Activated CD4-positive, alpha-beta T cell treated with anti-CD3 and anti-CD28 coated beads, Interleukin-2, amount 10 ng/mL, durations not matched to agents 24 days and 14 days (primary cell): ENCODE measurements at places on chromosomes 3 and 15.

- no peak for DNase-seq
Measured at GRCh38 chr3:169286214-169286613, 377.3 kb downstream of the MECOM start.

- no peak for DNase-seq
Measured at GRCh38 chr3:179071027-179071322, 634 bp downstream of the ZMAT3 start.

GRCh38 chr3:104825116-104825515, 541.6 kb upstream of the ALCAM start:
- DNase-seq: no peak

- DNase-seq: no peak
Measured at GRCh38 chr3:23938688-23939087, 6.4 kb upstream of the NR1D2 start.

DNA sequence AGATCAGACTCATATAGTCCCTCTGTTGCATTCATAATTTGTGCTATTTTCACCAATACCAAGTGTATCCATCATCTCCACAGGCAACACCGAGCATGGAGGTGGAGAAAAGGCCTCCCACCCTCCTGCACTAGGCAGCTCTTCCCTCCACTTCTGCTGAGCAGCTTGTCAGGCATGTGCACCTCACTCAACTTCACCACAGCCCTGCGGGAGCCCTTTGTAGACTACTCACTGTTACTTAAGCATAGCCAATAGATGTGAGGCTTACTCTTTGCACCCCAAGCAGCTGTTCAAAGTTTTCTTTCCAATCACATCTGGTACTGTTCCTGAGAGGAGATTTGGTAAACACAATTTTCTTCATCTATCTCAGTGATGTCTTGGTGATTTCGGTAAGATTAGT, 16.9 kb upstream of the GUCA1C start:
- no peak for DNase-seq

- no peak for DNase-seq
Measured at GRCh38 chr3:39638301-39638700, 170.8 kb downstream of the MOBP start.

GRCh38 chr3:140501061-140501769, 176.6 kb upstream of the TRIM42 start:
- no peak for DNase-seq

DNA sequence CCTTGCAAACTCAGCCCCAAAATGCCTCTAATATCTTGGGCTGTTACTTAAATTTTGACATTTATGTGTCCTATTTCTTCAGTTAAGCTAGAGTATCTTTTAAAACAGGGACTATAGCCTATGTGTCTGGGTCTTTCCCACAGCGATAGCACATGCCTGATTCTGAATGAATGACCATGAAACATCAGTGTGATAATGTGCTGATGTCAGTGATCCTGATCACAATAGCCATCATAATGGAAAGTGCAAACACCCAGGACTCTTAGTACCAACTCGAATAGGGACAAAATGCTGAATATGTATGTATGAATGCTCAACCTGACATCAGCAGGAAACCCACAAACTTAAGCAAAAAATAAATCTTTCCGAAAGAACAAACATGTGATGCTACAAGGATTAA, 537.4 kb downstream of the IGSF11 start:
- no peak for DNase-seq

- DNase-seq: no peak
Measured at GRCh38 chr3:181913254-181913653, 201.5 kb downstream of the SOX2 start.

GRCh38 chr3:187880851-187881250, 135.6 kb upstream of the BCL6 start:
- DNase-seq: no peak

DNA sequence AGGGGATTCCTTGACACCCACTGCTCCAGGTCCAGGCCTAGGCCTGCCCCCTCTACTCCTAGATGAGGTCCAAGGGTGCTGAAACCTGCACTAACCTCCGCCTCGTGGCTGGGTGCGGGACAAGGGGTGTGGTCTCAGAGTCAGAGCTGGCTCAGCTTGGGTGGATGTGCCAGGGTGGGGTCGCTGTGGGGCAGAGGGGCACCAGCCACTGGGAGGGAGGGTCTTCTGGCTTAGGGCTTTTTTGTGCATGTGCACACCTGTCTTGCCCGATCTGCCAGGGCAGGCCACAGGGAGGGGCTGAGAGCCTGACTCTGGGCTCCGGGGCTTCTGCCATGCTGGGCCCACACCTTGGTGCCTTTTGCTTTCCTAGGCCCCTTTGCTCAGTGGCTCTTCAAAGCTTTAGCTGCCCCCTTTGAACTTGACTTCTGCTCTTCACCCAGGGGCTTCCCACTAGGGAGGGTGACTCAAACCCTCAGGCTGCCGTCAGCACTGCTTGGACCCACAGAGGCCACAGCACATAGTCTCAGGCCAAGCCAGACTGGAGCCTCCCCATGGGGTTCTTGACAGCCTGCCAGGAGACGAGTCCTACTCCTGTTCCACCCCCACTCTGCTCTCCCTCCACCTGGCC, 73.0 kb downstream of the KLF13 start:
- peak; percentile 60 for DNase-seq

DNA sequence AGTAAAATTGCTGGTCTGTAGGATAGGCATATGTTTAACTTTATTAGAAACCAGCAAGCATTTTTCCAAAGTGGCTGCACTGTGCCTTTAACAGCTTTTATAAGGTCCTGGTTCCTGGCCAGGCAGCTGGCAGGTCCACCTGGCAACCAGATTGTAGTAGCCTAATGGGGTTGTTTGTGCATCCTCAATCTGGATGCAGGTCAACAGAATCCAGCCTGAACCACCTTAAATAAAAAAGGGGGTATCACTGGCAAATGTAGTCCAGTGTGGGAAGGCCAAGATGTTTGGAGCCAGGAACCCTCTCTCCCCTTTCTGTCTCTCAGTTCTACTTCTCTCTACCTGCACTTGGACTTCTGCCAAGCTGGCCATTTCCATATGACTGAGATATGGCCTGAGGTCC, 200.3 kb downstream of the ZNF621 start:
- no peak for DNase-seq

DNA sequence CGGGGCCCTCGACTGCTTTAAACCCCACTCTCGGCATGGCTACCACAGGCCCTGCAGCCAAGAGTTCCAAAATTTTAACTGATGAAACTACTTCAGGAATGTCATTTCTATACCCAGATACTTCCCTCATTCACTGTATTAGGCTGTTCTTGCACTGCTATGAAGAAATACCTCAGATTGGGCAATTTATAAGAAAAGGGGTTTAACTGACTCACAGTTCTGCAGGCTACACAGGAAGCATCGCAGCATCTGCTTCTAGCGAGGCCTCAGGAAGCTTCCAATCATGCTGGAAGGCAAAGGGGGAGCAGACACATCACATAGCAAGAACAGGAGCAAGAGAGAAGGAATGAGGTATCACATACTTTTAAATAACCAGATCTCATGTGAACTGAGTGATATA, 21.6 kb upstream of the ALCAM start:
- DNase-seq: no peak

DNA sequence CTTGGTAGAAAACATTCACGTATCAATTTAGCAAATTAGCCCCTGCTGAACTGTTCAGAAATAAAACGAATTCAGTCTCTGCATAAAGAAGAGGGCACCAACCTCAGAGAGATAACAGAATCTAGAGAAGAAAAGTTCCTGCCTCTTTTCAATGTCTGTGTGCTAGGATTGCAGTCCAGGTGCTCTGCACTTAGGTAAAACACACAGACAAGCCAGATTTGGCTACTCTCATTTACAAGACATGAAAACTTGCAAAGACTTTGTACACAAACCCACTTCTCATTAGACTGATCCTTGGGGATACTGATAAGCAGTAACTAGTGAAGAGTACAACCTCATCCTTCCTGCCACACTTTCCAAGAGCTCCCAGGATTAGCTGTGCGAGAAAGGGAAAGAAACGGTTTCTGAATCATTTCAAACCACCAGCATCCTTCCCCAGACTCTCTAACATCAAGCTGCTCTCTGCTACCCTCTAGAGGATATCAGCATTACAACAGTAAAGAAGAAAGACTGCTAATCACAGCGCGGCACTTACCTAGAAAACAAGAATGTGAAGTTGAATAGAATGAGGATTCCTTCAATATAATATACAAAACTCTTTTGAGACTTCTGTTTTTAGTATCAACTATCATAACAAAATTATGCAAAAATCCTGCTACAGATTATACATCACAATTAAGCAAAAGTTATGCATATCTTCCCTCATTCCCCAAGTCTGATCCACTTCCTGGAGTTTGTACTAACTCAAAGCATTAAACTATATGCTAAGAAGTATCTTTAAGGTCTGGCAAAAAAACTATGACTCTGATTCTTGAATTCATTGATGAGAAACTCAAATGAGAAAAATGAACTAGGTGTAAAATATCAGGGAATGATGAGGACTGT, 306.4 kb downstream of the MAGI1 start:
- peak; percentile 70 for DNase-seq

DNA sequence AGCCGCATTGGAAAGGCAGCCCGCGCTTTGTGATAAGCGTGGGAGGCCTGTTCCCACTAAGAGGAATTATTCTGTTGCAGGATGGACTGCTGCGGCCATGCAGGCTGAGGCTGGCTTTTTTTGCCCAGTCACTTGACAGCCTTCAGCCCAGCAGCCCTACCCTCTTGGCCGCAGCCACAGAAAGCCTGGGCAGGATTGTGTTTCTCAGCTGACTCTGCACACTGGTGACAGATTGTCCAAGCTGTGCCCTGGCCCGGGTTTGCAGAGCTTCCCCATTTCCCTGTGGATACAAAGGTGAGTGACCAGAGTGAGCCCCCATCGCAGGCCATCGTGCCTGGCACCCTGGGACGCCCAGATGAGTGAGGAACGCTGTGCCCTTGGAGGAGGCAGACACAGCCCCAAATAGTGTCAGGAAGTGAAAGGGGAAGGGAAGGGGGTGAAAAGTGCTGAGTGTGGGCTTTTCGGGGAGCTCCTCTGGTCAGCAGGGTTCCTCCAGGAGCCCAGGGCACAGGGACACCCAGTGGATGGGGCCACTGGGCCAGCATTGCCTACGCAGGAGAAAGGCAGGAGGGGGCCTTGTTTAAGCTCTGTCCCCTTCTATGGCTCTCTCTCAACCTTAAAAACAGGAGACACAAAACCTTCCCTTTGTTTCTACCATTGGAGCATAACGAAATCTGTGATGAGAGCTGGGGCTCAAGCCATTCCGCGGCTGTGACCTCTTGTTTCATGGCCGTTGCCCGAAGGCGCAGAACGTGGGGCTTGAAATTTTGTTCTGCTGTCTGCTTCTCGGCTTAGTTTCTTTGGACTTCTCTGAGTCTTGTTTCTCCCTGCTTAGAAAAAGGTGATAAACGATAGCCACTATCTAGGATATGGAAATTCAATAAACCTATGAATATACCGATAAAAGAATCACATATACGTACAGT, 91.5 kb upstream of the MEF2A start:
- DNase-seq: no peak

GRCh38 chr15:44616974-44617373, 46.5 kb downstream of the SPG11 start:
- DNase-seq: no peak

DNA sequence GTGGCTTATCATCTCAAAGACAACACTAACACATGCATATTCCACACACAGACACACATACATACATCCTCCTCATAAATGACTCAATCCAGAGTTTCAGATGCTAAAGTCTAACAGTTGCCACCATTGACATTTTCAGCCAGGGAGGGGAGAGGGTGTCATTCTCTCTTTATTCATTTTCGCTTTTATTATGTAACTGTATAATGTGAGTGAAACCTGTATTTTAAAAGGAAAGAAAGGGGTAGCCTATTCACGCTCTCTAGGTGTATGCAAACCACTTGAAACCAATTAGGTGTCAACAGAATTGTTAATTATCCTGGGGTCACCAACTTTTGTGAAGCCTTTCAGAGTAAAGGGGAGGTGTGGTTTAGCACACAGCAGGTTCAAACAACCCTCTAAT, 1282.9 kb downstream of the ROBO2 start:
- no peak for DNase-seq

- no peak for DNase-seq
Measured at GRCh38 chr15:48001393-48002039, 119.3 kb upstream of the SLC24A5 start.

DNA sequence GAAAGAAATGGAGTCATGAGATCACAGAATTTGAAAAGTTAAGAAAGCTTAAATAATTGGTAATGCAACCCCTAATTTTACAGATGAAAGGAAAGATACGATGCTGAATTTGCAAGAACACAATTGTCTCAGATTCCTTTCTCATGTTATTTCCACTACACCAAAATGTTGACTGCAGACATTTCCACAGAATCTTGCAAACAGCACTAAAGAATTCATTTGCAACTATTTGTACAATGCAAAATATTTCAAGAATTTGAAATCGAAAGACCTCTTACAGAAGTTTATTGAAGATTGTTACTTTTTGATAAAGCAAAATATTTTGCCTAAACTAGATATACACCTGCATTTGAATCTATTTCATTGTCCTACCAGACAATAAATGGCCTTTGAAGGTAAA, 194.1 kb upstream of the KCNMB2 start:
- no peak for DNase-seq

DNA sequence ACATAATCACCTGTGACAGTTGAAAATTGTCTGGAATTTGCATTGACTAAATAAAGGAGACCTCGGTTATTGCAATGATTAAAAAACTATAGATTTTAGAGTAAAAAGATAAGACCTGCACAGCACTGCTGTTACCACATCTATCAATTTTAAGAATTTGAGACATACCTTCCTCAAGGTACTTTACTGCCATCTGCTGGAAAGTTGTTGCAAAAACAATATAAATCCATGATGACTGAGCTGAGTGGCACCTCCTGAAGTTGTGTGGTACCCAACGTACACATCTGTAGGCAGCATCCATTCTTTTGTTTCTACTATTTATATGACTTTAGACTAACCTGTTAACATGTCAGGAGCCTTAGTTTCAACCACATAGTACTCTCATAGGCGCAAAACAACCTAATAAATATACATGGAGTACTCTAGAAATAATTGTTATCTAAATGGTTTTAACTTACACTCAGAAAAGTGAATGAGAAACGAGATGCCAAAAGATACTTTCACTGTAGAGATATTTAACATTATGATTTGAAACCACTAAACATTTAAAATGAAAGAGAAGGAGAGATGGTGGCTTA, 106.7 kb downstream of the GHSR start:
- DNase-seq: peak; percentile 82

- DNase-seq: no peak
Measured at GRCh38 chr3:176969506-176969905, 227.8 kb downstream of the TBL1XR1 start.

DNA sequence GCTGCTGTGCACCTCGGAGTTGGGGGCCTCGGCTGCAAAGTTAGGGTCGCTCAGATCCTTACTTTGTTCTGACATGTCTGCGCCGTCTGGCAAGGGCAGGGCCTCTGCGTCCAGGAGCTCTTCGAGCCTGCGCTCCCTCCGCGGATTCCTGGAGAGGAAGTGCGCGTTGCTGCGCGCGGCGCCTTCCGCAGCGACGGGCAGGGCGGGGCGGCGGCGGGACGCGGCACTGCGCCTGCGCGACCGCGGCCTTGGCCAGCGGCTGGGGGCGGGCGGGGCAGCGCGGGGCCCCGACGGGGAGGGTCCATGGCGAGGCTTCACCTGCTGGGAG, at the start of gene NDN:
Gene NDN (minus strand): TSS at position 163 of the 328 bp plus-strand sequence. CDS start 88 bp downstream, at position 75.
- peak; percentile 60 for DNase-seq
